CD4-positive, alpha-beta T cell (primary cell): ENCODE measurements at places on chromosomes 5 and 9. TPM values are rescaled to one million over a fixed set of nuclear protein-coding genes. Genes with fewer than 3 reads are reported as not detected.
A peak's percentile ranks its signal among the peaks of the same experiment; 100 is the strongest.

PCDHA13 gene
- not detected for total RNA-seq

SLC46A2 gene
- total RNA-seq, result not detected

CSF1R gene
- total RNA-seq, result 0.52 TPM

GRCh38 chr5:178496642-178497041, 93.6 kb downstream of the COL23A1 start:
- DNase-seq, result no peak

DNA sequence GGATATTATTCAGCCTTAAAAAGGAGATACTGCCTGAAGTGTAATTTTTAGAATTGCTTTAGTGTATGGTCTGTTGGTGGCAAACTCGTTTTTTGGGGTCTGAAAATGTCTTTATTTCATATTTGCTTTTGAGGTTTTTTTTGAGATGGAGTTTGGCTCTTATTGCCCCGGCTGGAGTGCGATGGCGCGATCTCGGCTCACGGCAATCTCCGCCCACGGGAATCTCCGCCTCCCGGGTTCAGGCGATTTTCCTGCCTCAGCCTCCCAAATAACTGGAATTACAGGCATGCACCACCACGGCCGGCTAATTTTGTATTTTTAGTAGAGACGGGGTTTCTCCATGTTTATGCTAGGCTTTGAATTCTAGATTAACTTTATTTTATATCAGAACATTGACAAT, 20.2 kb upstream of the PCDHB1 start:
- no peak for DNase-seq

DNA sequence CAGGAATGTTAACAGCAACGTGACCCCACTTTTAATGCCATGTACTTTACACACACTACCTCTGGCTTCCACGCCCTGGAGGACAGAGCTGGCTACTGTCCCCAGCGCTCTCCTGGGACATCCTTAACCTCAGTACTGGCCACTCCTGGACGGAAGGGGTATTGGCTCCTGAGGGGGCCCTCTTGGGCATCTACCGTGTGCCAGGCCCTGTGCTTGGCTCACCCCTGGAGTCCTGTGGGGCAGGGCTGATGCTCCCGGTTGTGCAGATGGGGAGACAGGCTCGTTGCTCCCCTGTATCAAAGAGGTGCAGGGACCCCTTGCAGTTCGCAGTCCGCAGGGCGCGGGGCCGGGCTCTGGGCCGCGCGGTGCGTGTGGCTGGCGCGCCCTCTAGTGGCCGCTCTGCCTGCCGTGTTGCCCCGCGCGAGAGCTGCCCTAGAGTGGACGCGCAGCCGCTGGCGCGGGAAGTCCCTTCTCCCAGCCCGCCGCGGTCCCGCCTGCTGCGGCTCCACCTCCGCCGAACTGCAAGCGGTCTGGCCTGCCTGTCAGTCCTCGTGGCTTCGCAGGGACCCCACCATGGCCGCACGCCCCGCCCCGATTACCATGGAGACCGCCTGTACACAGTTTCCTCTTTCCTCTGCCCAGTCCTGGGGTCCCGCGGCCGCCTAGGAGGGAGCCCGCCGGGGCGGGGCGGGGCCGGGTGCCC, at the start of gene WDR38:
Gene WDR38, plus strand, starts transcription at position 632 of the 703 bp plus-strand sequence. CDS start 72 bp downstream, outside the sequence.
- peak; percentile 94 for DNase-seq

GRCh38 chr5:158534203-158534602, 565.5 kb downstream of the EBF1 start:
- DNase-seq, result no peak

GRCh38 chr9:82438581-82438980, 450.0 kb downstream of the SPATA31D1 start:
- DNase-seq, result no peak

GRCh38 chr5:116494784-116495450, 79.7 kb downstream of the SEMA6A start:
- no peak for DNase-seq

- no peak for DNase-seq
Measured at GRCh38 chr9:35795695-35796094, 4.3 kb downstream of the NPR2 start.

DNA sequence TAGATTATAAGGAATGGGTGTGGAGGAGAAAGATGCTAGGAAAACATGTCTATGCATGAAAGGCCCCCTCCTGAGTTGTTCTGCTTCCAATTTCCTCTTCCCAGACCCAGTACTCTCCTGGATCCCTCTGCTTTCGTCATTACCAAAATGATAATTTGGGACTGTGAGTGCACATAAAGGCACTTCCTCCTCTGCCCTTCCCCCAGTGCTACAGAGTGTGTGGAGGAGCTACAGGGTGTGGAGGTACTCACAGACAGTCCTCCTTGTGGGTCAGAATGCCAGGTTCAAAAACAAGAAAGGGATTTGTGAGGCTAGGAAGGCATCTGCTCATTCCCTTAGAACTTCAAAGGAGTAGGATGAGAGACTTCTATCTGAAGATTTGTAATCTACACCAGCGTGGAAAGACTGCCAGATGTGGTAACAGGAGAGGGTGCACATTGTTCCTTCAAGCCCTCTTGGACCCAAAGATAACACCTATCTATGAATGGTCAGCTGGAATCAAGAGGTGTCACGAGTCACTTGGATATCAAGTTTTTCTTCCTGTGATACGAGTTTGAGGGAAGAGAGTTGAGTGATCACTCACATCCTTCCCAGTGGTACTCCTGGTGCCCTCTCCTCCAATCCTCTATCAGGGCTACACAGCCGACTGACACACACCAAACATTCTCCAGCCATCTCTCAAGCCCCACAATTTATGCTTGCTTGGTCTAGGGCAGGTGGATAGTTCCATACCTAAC, 201.1 kb downstream of the EPB41L4A start:
- no peak for DNase-seq

- DNase-seq, result no peak
Measured at GRCh38 chr9:32716425-32716824, 66.9 kb upstream of the TMEM215 start.

DNA sequence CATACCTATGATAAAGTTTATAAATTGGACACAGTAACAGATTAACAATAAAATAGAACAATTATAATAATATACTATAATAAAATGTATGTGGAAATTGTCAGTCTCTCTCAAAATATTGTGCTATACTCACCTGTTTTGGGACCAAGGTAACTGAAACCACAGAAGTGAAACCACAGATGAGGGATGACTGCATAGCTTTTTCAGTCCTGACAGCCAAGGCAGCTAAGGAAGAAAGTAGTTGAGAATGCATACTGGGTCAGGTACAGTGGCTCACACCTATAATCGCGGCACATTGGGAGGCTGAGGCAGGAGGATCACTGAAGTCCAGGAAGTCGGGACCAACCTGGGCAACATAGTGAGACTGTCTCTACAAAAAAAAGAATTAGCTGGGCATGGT, 8.9 kb downstream of the SRP19 start:
- DNase-seq, result peak; percentile 11

DNA sequence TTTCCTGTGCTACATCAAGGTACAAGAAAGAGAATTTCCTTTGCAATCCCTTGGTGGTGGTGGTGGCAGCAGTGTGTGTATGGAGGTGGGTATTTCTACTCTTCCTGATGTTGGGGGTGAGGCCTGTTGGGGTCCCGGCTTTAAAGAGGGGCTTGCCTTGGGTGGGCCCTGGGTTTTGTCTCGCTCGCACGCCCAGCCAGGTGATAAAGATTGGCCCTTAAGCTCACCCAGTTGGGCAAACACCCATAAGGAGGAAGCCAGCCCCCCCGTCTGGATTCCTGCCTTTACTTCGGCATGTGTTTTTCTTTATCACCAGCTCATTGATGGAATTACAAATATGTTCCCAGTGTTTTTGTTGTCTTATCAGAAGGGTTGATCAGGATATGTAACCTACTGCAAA, 16.0 kb upstream of the SARDH start:
- no peak for DNase-seq
